Hindlimb muscle (tissue), 1 donor: ENCODE measurements at places on chromosomes 13 and 19. TPM values are rescaled to one million over a fixed set of nuclear protein-coding genes. Genes with fewer than 3 reads are reported as not detected.
A peak's percentile ranks its signal among the peaks of the same experiment; 100 is the strongest.

- peak; percentile 43 for DNase-seq
These were observed 54.8 kb downstream of the FRY start for GRCh38 chr13:32086366-32086765.

- no peak for DNase-seq
These were observed 13.8 kb upstream of the COG6 start for GRCh38 chr13:39641645-39642044.

The GTPBP3 gene
- 14.2 TPM for polyA plus RNA-seq

The INSL3 gene
- not detected for polyA plus RNA-seq
